Activated T-helper 17 cell treated with anti-CD3 and anti-CD28 coated beads, Interleukin-2, amount 50 U/mL, for 72 hours (primary cell): ENCODE measurements at places on chromosomes 13 and 19.
A peak's percentile ranks its signal among the peaks of the same experiment; 100 is the strongest.

DNA sequence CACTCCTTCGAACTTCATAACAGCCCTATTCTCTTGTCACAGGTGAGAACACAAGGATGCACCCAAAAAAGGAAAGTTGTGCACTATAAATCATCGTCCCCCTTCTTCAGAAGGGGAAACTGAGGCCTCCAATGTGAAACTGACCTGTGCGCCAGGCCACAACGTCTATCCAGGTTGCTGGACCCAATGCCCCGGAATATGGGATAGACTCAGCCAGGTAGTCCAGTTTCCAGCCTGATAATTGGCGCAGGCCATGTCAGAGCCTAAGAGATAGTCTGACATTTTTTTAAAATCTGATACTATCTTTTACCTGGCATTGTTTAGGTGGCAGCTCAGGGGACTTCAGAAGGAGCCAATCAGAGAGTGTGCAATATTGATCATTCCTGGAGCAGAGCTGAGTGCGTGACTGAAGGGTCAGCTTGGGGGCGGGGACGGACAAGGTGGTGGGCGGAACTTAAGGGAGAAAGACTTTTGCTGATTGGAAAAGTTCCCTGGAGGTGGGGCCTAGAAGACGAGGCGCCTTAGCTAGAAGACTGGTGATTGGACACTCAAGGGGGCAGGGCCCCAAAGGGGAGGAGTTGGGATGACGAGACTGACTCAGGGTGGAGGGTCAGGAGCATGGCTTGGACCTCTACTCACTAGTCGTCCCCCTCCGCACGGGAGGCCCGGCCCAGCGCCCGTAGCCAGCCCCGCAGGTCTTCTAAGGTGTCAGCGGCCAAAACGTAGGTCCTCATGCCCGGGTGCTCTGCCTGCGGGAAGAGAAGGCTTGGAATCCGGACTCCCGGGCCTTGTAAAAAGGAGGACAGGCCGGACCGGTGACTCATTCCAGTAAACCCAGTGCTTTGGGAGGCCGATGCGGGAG is 8.5 kb downstream of the PLEKHA4 start:
- ATAC-seq, result peak; percentile 36

DNA sequence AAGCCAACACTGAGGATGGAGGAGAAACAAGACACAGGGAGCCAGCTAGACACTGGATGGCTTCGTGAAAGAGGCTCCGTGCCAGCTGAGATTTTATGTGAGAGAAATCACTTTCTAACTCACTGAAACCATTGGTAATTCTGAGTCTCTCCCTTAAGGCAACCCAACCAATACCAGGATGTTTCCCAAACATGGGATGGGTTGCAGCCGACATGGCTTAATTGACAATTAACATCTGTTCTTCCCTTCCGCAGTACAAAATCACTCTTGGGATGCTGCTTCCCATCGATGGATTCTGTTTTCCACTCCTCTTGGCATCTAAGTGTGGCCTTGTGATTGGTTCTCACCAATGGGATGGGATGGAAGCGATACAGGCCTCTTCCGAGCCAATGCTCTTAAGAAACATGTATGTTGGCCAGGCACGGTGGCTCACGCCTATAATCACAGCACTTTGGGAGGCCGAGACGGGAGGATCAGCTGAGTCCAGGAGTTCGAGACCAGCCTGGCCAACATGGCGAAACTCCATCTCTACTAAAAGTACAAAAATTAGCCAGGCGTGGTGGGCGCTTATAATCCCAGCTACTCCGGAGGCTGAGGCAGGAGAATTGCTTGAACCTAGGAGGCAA is 2.3 kb upstream of the ZNF787 start:
- ATAC-seq, result no peak

- no peak for ATAC-seq
These were observed 16.8 kb upstream of the RAB20 start for GRCh38 chr13:110578363-110578762.

DNA sequence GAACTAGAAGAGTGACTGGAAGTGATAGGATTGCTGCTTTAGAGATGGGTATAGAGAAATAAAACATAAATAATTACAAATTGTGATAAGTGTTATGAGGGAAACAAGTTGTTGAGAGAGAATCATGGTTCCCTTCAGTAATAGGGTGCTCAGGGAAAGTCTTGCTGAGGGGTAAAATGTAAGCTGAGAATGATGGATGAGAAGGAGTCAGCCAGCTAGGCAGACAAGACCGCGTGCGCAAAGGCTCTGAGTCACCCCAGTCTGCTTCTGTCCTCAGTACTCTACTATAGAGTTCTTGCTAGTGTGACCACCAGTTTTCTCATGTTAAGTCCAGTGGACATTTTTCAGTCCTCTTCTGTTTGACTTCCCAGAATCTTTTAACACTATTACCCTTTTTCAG is 39.5 kb downstream of the PCCA start:
- ATAC-seq, result no peak

DNA sequence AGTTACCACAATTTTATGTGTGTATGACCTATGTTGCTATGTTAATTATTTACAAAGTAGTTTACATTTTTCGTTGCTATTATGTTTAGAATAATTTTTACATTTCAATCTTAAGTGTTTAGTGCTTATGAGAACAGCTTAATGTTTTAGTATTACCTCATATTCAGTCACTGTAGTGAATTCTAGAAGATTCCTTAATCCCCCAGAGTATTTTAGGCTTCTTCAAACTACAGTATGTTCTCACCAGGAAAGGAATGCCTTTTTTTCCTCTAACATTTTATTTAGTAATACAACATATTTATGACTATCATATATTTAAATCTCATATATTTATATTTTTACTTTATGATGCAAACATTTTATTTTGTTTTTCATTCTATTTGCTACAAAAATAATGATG is 612.1 kb upstream of the KLHL1 start:
- no peak for ATAC-seq

GRCh38 chr19:2665103-2665502 is 37.4 kb downstream of the GNG7 start:
- ATAC-seq, result no peak

DNA sequence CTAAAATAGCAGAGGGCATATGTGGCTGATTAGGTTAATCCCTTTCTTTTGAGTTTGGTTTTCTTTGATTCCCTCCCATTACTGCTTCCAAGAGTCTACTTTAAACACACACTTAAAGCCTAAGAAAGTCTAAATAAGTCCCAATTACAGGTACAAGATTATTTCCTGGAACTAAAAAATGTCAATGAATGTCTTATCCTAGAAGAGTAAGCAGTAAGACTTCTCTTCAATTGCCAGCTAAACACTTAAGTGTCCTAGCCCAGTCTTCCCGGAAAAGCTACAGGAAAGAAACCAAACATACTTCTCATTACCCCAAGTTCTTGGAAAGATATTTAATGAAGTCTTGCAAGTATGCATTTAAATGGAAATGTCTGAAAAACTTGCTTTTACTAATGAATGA is 233.1 kb downstream of the DCLK1 start:
- no peak for ATAC-seq

DNA sequence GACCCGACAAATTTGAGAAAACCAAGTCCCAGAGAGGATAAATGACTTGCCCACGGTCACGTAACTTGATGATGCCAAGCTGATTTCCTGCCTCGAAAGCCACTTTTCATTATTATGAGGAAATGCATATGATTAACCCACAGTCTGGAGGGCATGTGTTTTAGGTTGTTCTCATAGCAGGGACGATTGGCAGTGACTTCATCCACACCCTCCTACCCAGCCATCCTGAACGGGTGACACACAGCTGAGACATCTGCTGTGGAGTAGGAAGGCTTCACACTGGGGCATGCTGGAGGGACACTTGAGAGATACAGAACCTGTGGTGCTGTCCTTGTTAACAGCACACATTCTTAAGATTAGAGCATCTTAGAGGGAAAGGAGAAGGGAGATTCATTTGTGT is 65.4 kb upstream of the WDFY2 start:
- ATAC-seq, result peak; percentile 98

- ATAC-seq, result no peak
These were observed 52.9 kb upstream of the ABCC4 start for GRCh38 chr13:95354156-95354555.

- ATAC-seq, result no peak
These were observed 357.2 kb downstream of the DLEU7 start for GRCh38 chr13:50485979-50486935.

DNA sequence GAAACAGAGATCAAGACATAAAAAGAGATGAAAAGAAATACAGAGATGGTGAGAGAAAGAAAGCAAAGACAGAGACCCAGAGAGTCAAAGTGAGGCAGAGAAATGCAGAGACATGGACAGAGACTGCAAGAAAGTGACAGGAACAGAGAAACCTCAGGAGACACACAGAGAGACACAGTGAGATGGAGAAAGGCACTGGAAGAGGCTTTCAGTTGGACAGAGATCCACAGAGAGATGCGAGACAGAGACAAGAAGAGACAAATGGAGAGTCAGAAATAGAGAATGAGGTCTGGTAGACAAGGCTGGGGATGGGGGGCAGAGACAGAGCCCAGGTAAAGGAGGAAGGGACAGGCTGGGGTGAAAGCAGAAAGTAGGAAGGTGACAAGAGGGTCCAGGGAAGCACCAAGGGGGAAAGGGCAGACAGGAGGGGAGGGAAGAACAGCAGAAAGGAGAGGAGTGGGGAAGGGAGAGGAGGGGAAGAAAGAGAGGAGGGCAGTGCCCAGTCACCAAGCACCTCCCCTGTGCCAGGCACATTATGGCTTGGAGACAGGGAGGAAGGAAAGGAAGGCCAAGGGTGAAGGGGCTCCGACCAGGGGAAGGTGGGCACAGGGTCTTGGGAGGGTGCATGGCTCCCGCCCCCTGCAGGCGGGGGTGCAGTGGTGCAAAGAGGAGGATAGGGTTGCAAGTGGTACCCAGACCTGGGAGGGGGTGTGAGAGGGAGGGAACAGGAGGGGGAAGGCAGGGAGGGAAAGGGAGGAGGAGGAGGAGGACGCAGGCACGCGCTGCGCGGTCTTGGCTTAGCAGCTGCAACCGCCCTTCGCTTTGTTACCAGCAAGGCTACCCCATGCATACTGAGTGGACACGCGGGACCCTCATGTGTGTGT is 38.4 kb downstream of the DEDD2 start:
- no peak for ATAC-seq

DNA sequence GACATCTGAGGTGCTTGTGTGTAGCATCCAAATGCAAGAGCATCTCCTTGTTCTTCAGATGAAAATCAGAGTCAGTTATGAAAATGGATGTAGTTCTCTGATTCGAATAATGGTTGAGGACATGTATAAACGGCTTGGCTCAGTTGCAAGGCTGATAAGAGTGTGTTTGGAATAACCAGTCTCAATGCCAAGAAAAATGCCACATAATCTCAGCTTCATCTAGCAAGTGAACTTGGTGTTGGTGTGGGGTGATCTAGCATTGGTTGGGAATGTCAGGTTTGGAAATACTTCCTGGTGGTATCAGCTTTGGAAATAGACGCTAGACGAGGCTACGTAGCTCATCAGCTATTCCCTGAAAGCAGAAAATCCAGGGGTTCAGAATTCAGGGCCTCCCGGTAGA is 362.0 kb downstream of the FGF9 start:
- ATAC-seq, result no peak

DNA sequence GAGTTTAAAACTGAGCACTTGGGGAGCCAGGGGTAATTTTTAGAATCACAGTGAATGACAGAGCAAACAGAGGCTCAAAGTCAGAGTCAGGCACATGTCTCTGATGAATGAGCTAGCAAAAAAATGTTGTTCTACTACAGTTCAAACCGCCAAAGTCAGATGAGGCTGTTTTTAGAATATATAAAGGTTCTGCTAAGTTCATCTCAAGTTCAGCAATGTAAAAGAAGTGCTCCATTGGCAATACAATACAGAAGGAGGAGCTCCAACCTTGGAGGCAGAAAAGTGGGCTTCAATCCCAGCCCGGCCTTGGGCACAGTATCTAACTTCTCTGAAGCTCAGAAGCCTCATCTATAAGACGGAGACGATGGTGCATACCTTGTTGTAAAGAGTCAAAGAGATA is 70.1 kb upstream of the IPO5 start:
- no peak for ATAC-seq

DNA sequence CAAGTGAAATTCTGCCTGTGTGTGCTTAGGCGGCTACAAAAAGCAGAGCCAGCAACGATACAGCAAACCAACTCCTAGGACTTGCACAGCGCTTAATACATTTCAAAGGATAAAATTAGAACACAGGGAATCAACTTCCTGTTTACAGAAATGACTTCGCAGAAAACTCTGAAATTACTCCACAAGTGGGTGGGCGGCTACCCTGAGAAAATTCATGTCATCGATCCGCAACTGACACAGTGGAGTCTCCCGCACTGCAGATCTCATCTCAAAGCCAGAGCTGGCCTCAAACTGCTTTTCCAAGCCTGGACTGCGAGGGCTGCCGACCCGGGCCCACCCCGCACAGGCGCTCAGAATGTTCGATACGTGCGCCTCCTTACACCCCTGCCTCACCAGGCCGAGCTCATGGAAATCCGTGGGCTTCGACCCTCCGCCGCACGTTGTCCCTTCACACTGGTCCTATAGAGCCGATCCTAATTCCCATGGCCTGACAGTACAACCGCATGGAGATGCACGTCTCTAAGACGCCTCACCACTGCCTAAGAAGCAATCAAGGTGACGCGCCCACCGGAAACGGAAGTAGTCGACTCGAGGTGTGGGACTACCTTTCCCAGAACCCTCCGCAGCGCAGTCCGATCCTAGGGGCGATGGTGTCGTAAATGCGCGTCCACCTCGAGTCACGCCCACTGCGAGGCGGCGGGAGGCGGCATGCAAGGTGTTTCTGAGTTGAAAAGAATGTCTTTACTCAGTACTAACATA is at the start of gene ZNF229:
TSS of gene ZNF229 (minus strand) at position 557 of the 759 bp plus-strand sequence. CDS start 5,625 bp downstream, outside the sequence.
- peak; percentile 72 for ATAC-seq

DNA sequence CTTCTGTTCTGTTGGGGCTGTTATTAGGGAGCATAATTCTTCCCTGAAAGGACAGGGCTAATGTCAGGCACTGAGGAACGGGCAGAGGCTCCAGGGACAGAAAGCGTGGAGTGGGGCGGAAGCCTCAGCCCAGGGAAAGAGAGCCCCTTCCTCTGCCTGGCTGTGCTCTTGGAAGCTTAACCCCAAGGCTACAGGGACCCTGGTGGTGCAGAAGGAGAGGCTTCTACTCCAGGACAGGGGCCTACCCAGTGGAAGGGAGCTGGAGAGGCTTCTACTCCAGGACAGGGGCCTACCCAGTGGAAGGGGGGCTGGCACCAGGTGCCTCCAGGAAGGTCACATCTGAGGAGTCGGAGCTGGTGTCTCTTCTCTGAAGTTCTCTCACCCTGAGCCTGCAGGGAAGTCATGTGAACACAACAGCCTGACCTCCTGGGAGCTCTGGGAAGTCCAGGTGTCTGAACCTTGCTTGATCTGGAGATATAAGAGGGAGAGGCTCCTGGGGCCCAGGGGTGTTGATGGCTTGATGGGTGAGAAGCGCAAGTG is 159.5 kb upstream of the SOX1 start:
- no peak for ATAC-seq

DNA sequence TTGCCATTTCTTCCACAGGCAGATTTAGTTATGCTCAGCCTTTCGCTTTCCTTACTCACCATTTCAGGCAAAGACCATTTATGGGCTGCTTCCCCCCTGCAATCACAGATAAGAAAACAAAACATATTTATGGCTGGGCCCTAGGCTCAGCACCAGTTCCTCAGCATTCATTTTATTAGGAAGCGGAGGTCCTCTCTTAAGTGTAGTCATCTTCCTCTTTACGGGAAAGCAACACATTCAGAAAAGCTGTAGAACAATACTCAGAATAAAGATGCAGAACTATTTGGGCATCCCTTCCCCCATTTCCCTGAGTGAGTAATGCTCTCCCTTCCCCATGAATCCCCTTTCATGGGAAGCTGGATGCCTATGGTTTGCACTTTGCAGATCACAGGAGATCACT is 27.9 kb downstream of the FLT1 start:
- no peak for ATAC-seq
